Smooth muscle cell of bladder (primary cell): ENCODE measurements at places on chromosomes 2 and 18. TPM values are rescaled to one million over a fixed set of nuclear protein-coding genes. Genes with fewer than 3 reads are reported as not detected.

MPV17 gene
- total RNA-seq, result 59.4 and 68.0 TPM in 2 replicates

NEB gene
- total RNA-seq, result 0.14 and 0.18 TPM in 2 replicates

TTC21B gene
- 18.5 and 25.4 TPM in 2 replicates for total RNA-seq

SRD5A2 gene
- not detected in 2 replicates for total RNA-seq

ERBB4 gene
- under 0.01 TPM in 1 of 2 replicates, not detected in the other for total RNA-seq

ACVR1 gene
- total RNA-seq, result 21.2 and 23.4 TPM in 2 replicates

SERPINB5 gene
- total RNA-seq, result 0.09 and 0.14 TPM in 2 replicates

RAB11FIP5 gene
- 17.6 and 27.8 TPM in 2 replicates for total RNA-seq

ARL5A gene
- 37.1 and 68.0 TPM in 2 replicates for total RNA-seq

PELI1 gene
- total RNA-seq, result 7.0 and 8.2 TPM in 2 replicates

KCNG3 gene
- total RNA-seq, result under 0.01 TPM in 1 of 2 replicates, not detected in the other

POTEJ gene
- not detected in 2 replicates for total RNA-seq

CXCR2 gene
- not detected in 2 replicates for total RNA-seq

TEX51 gene
- total RNA-seq, result not detected in 2 replicates

MYL1 gene
- not detected in 2 replicates for total RNA-seq

UGT1A6 gene
- total RNA-seq, result 0.09 and 0.28 TPM in 2 replicates

GALNT5 gene
- 26.9 and 28.8 TPM in 2 replicates for total RNA-seq

TRIM54 gene
- total RNA-seq, result 0.14 TPM in 1 of 2 replicates, not detected in the other

RASGRP3 gene
- total RNA-seq, result 0.71 and 1.2 TPM in 2 replicates

LRATD1 gene
- total RNA-seq, result 0.09 and 0.28 TPM in 2 replicates

SCG2 gene
- 2.1 and 3.3 TPM in 2 replicates for total RNA-seq

GPR35 gene
- 0.28 and 0.74 TPM in 2 replicates for total RNA-seq

HRH4 gene
- total RNA-seq, result under 0.01 and 0.18 TPM in 2 replicates

CD8B gene
- total RNA-seq, result not detected in 2 replicates

VWC2L gene
- under 0.01 TPM in 1 of 2 replicates, not detected in the other for total RNA-seq

PDE11A gene
- under 0.01 TPM in 2 replicates for total RNA-seq

OSBPL6 gene
- 1.1 and 1.4 TPM in 2 replicates for total RNA-seq

PLGLB2 gene
- total RNA-seq, result 0.14 and 1.1 TPM in 2 replicates

FSIP2 gene
- total RNA-seq, result under 0.01 TPM in 2 replicates

ANO7 gene
- total RNA-seq, result 0.43 and 0.83 TPM in 2 replicates
